DMS 273 treated with DMSO at 0.1 percent for 48 hours (cell line): ENCODE measurements at places on chromosomes 7 and 10.
A peak's percentile ranks its signal among the peaks of the same experiment; 100 is the strongest.

DNA sequence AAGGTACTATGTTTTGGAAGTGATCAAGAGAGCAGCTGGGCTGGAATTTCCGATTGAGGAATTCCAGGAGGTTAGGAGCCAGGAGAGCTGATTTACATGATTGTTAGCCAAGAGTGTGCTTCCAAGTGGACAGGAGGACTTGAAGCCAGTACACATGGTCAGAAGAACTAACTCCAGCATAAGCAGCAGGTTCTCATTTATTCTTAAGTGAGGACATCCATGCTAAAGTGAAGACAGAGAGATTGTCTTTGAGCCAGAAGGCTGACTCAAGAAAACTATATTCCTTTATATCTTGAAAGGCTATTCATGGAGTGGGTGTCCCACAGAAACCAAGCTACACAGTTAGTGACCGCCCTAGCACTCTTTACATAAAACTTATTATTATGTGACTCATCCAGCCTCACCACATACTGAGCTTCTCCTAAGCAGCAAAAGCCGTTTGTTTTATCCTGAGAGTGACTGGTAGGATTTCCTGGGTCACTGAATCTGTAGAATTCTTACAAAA lies 56.7 kb upstream of the SEMA3A start:
- no peak for DNase-seq

DNA sequence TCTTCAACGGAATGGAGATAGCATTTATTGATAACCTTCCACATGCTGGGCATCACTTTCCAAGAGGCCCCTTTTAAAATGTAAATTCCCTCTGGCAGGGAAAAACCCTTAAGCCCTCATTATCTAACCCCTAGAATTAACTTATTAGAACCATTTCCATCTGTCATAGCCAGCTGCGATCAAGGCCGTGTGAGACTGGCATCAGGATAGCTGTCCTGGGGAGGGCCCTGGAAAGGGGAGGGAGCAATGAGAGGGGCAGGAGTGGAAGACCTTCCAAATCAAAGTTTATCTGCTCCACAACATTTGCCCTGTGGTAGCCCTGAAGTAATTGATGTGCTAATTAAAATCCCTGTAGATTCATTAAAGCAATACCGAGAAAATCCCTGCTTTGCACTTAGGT lies 45.0 kb upstream of the JAZF1 start:
- DNase-seq = peak; percentile 83

- DNase-seq = no peak
Measured at GRCh38 chr7:32948202-32948601, 9.0 kb upstream of the FKBP9 start.

DNA sequence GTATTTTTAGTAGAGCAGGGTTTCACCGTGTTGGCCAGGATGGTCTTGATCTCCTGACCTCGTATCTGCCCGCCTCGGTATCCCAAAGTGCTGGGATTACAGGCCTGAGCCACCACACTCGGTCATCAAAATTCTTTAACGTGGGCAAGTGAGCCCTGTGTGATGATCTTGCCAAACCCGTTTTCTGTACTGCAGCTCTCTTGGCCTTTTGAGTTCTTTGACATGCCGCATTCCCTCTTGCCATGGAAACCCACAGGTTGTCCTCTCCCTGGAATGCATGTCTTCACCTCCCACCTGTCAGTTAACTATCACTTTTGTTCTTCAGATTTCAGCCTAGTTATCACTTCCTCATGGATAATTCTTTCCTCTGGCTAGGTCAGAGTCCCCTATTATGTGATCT lies 5.0 kb downstream of the NUP205 start:
- no peak for DNase-seq

GRCh38 chr7:155392726-155393570 lies 65.0 kb upstream of the EN2 start:
- no peak for DNase-seq

DNA sequence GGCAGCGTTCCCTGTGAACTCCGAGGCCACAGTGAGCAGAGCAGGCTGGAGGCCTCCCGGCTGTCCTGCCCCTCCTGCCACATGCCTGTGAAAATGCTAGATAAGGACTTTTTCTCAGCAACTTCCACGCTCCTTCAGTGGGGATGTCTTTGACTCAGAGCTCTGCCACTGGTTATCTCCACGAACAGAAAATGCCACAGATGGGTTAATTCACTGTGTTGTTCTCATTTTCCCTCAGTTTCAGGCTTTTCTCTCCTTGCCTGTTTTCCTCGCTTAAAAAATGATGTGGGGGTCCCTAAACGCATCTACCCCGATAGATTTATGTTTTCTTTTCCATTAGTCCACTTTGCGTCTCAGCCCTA lies 51.3 kb downstream of the IKZF1 start:
- no peak for DNase-seq

DNA sequence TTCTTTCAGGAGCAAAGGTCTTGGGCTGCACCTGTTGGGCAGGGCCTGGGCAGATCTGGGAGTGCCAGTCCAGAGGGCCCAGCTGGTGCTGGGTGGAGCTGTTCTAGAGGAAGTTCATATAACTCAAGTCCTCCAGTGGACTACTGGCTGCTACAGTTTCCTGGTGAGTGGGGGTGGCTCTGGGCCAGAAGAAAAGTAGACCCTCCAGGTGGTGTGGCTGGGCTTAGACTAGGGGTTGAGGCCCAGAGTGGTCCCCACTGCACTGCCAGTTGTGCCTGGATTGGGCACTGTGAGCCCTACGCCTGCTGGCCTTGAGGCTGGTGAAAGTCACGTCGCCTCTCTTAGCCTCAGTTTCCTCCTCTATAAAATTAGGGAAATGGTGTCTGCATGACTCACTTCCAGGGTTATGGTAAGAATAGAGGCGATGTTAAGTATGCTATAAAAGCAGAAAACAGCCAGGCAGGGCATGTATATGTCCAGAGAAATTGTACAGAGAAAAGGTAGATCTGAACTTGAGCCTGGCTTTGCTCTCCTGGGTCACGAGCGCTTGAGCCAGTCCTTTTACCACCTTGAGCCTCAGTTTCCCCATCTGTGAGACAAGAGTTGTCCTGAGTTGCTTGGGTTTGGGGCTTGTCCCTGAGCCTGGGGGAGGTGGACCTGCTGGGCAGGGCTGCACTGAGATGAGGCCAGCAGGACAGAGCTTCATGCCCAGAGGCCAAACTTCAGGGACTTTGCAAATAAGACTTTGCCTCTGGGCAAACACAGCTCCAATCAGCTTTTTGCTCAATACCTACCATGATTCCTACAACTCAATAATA lies 3.8 kb upstream of the CLDN3 start:
- DNase-seq = no peak

- no peak for DNase-seq
Measured at GRCh38 chr7:30692882-30693281, 10.6 kb upstream of the CRHR2 start.

DNA sequence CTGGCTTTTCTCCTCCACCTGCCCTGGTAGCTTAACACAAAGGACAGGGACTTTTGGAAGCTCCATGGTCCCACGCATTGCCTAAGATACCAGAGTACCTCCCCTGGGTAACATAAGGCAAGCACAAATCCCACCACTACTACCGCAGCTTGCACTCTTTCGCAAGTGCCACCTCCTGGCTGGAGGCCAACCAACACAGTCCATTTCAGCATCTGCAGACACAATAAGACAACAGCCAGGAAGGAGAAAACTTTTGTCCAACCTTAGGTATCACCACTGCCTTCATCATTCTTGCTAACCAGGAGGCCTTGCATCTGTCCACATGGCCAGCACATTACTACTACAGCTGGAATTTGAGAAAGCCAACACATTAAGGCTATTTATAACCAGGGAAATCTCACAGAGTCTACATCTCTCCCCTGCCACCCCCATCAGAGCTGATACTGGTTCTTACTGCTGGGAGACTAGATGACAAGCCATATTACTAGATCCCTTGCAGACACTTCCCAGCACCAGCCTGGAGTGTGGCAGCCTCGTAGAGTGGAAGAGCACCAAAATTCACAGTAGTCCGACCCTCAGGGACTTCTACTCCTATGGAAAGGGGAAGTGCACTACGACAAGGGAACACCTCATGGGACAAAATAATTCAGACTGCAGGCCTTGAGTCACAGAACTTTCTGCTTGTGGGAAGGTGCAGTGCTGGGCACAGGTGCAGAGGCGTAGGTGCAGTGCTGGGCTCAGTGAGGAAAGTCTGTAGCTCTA lies 39.8 kb upstream of the CDK13 start:
- no peak for DNase-seq

GRCh38 chr7:5591278-5591874 lies 167.7 kb upstream of the TNRC18 start:
- no peak for DNase-seq

DNA sequence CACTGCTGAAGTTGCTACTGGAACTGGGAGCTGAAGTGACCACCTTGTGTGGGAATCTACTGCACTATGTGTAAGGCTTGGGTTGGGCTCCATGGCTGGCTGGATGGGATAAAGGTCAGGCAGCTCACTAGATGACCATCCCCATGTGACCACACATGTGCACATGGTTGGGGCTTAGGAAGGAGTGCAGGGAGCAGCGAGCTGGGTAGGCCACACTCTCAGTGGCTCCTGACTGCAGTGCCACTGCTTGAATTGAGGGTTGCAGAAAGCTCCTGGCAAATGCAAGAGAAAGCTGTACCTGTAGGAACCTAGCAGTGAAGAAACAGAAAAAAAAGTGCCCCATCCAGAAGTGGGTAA lies 47.5 kb upstream of the AMPH start:
- DNase-seq = no peak

- DNase-seq = no peak
Measured at GRCh38 chr7:45890902-45891461, 2.7 kb downstream of the IGFBP1 start.

- DNase-seq = no peak
Measured at GRCh38 chr10:97640868-97641811, 669 bp downstream of the PI4K2A start.

DNA sequence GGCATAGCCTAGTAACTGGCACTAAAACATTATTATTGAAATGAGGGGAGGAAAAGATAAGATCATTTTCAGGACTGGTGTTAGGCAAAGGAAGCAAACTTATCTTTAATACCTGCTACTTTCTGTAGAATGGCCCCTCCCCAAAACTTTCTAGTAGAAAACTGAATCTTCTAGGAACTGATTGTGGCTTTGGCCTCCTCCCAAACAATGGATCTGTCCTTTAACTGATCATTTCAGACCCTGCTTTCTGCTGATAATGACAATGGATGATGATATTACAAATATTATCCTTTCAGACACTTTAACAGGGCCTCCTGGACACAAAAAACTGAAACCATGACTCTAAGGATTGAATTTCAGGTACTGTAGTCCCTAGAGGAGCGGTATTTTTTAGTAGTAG lies 55.1 kb downstream of the EZH2 start:
- DNase-seq = no peak

GRCh38 chr7:35474100-35474499 lies 220.2 kb upstream of the TBX20 start:
- no peak for DNase-seq

DNA sequence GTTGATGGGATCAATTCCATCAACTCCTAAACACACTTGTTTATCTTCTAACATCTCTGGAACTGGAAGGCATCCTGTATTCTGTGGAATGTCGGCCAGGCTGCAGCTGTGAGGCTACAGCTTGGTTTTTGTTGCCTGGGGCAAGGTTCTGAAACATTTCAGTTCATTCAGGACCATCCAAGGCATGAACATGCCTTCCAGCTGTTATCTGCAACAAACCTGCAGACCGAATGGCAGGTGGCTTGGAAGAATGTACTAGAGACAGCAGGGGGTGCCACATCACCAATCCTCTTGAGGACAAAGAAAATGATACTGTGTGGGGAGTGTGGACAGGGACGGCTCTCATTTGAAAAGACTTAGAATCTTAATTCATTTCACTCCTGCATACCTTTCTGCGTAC lies 12.4 kb downstream of the PAPOLB start:
- DNase-seq = peak; percentile 12

DNA sequence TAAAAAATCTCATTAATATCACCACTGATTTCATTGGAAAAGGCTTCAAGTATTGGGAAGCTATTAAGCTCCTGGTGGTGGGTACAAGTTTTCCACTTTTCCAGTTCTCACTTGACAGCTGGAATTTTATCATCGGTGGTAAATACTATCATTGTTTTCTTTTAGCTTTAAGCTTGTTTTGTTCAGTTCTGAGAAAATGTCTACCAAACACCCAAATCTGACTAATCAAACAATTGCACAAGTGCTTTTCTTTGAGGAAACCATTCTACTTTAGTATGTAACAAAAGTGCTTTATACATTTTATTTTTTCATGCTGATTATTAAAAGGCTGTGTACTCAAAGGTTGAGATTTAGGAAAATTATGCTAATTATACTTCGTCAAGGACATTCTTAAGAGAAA lies 7.9 kb downstream of the PRPF18 start:
- no peak for DNase-seq

DNA sequence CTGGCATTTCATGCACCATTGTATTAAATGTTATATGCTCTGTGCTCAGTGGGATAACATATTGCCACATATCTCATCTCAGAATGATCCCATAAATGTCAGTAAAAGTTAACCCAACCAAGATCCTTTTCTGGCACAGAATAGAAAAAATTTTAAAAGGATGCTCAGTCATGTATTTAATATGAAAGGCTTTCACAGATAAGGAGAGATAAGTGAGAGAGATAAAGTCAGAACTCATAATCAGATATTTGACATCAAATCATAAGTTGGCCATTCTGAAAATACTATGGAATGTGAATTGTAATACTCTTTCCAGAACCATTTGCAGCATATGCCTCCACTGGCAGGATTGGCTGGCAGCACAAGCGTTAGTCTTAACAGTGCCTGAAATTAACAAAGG lies 38.5 kb downstream of the PLEKHA8 start:
- no peak for DNase-seq

DNA sequence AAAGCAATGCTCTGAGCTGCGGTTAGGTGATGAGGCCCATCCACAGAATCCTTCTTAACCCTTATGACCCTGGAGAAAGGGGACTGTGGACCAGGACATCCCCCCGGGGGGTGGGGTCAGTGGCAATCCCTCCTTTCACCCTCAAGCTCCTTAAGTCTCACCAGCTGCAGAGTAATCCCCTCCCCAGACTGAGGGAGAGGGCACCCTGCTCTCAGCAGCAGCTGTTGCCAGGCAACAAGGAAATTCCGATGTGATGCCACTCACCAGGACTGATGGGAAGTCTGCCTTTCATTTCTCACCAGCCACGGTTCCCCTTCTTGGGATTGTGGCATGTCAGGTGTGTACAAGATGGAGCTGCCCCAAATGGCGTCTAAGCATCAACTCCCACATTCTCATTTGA lies 129.6 kb downstream of the DOCK1 start:
- DNase-seq = no peak

DNA sequence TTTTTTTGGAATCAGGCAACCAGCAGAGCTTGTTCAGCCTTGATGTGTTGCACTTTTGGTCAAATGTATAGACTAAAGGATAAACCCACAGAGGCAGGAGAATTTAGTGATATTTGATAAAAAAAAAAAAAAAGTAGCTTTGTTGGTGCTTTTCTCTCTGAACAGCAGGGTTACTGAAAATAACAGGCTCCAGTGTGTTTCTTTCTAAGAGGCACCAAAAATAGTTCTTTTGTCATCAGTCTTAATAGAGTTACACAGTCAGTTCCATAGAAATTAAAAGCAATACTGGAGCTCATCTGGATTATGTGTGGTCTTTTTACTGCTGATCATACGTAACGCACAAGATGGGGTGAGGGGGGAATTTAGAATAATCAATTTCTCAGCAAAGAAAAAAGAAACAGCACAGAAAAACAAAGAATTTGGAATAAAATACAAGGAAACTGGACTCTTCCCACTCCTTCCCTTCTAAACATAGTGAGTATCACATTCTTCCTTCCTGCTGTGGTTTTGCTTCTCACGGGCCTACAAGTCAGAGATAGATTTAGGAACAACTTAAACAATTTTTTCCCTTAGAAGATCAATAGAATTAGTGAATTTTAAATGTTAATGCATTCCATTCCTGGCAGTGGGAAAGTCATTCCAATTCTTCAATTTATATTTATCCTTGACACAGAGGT lies 178.8 kb upstream of the AKR1E2 start:
- no peak for DNase-seq
